ENCODE measurements at places on chromosomes 2 and 18.

GRCh38 chr2:64439194-64439593 lies 14.8 kb upstream of the LGALSL start:
- no peak for DNase-seq

- no peak for DNase-seq
Observed at GRCh38 chr2:209549589-209549988, 125.7 kb downstream of the MAP2 start.

GRCh38 chr2:218221000-218221399 lies 4.0 kb downstream of the ARPC2 start:
- peak; percentile 20 for DNase-seq

DNA sequence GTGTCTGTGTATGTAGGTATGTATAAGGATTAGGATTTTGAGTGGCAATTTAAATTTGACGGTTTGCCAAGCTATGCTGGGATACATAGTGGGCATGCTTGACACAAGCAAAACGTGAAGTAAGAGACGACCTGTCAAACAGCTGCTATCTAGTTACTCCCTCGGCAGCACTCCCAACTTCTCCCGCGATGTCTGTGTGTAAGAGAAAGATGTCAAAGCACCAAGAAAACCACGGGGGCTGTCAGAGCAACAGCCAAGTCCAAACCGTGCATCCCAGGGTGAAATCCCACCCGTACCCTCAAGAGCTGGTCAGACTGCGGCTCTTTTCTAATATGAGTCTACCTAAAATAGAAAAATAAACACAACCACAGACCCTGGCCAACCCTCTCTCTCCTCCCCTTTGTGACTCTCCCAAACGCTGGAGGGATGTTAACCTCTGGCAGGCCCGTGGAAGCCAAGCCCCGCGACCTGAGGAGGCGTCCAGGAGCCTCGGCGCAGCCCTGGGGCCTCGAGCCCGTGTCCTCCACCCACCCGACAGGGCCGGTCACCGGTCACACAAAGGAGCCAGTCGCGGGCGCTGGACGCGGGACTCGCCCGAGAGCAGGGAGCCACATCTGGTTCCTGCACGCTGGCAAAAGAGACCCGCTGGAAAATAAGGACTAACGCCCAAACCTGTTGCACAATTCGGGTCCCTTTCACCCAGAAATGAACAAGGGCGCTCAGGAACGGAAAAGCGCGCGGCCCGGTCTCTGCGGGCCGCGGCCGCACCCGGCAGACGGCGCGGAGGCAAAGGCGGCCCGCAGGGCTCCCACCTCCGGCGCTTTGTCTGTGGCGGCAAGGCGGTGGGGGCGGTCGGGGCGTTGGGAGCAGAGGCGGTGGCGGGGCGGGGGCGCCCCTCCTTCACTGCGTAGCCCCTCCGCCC lies 925 bp downstream of the SESTD1 start:
- peak; percentile 61 for DNase-seq

GRCh38 chr2:138247302-138247701 lies 254.3 kb upstream of the SPOPL start:
- no peak for DNase-seq

- no peak for DNase-seq
Observed at GRCh38 chr2:104744537-104744936, 109.4 kb upstream of the POU3F3 start.

DNA sequence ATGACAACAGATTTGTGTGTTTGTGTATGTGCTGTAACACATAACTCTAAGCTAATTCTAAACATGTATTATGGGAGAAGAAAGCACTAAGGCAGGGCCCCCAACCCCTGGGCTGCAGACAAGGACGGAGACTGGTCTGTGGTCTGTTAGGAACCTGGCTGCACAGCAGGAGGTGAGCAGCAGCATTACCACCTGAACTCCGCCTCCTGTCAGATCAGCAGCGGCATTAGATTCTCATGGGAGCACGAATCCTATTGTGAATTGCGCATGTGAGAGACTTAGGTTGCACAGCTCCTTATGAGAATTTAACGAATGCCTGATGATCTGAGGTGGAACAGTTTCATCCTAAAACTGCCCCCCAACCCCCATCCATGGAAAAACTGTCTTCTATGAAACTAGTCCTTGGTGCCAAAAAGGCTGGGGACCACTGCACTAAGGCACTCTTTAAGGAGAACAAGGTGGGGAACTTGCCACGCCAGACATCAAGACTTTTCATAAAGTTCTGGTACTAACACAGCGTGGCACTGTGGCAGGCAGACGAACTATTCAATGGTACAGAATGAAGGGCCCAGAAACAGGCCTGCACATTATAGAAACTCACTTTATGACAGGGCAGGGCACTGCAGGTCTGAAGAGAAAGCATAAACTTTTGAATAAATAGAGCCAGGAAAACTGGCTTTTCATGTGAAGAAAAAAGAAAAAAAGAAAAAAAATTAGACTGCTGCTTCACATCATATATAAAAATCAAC lies 14.0 kb downstream of the REEP1 start:
- DNase-seq: no peak

DNA sequence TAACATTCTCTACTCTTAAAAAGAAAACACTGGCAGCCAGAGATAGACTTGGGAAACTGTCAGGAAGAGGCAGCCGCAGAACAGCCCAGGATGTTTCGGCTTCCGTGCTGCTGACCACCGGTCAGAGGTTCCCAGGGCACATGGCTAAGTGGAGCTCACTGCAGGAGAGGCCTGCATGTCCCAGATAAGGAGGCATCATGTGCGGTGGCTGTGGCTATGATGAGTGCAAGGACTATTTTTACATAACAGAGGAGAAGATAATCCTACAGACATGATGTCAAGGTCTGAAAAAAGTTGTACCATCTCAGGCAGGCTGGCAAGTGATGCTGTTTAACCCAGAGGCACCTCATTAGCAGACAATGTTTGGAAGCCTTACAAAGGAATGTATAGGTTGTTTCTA lies 252.3 kb downstream of the CYRIA start:
- no peak for DNase-seq
